Uterus (tissue), 4 donors: ENCODE measurements at places on chromosomes 12 and 14. TPM values are rescaled to one million over a fixed set of nuclear protein-coding genes. Genes with fewer than 3 reads are reported as not detected.

The TAS2R50 gene
- not detected for total RNA-seq

The GPR162 gene
- 23.1 TPM for total RNA-seq

The ACOT6 gene
- not detected for total RNA-seq

The VSIG10 gene
- 49.1 TPM for total RNA-seq

The C12orf50 gene
- not detected for total RNA-seq

The PMEL gene
- 0.26 TPM for total RNA-seq

The RPL10L gene
- not detected for total RNA-seq

The CCDC38 gene
- not detected for total RNA-seq

The PPHLN1 gene
- 124 TPM for total RNA-seq

The SMCO2 gene
- total RNA-seq: not detected

The PTHLH gene
- total RNA-seq: not detected

The FAIM2 gene
- 9.6 TPM for total RNA-seq

The MAGOHB gene
- total RNA-seq: 55.3 TPM

The GPRC5A gene
- 12.1 TPM for total RNA-seq

The ABCD4 gene
- 26.1 TPM for total RNA-seq

The ANKS1B gene
- 25.9 TPM for total RNA-seq
